Muscle of arm (tissue), 14 donors: ENCODE measurements at places on chromosomes 3 and 15. TPM values are rescaled to one million over a fixed set of nuclear protein-coding genes. Genes with fewer than 3 reads are reported as not detected.

DNA sequence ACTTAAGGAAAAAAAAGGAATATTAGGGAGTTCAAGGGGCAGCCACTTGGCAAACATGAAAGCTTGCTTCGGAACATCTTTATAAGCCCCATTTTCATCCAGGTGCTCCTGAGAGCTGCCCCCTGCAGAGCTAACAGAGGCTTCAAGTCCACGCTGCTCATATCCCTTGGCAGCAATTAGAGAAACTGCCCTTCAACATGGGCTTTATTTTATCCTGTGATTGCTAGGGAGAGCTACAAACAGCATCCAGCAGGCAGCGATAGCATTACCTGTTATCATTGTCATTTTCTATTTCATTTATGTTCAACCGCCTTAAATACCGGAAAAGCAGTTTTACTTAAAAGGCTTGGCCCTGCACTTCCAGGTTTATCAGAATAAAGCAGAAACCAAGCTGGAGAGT is 68.4 kb upstream of the MCTP2 start:
- DNase-seq, result no peak

DNA sequence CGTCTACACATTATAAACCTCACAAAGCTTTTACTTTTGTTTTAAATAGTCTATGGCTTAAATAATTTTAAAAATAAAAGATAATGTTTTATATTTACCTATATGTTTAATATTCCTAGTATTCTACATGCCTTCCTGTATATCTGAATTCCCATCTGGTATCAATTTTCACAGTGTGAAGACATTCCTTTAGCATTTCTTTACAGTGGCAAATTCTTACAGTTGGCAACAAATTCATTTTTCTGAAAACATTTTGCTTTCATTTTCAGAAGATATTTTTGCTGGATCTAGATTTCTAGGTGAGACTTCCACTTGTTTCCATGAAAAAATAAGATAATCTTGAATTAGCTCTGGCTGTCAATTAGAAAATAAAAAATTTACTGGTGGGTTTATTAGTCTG is 471.4 kb upstream of the NAALADL2 start:
- no peak for DNase-seq

GRCh38 chr3:188209034-188209433 is 55.1 kb downstream of the LPP start:
- DNase-seq, result no peak

DNA sequence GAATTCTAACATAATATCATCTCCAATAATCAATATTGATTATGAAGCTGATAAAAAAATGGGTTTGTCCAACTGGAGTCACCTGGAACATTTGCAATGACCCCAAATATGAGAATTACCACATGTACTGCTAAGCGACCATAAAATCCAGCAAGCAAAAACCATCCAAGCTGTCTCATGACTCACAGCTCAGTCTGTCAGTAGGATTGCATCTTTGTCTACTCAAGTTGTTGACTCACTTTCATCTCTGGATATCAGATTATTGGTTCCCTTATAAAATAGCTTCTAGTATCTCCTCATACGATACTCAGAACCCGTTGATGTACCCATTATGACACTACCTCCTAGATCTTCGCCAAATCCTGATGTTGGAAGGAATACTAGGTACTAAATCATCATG is 209.8 kb upstream of the ATP11B start:
- no peak for DNase-seq

The ONECUT1 gene
- polyA plus RNA-seq, result not detected

DNA sequence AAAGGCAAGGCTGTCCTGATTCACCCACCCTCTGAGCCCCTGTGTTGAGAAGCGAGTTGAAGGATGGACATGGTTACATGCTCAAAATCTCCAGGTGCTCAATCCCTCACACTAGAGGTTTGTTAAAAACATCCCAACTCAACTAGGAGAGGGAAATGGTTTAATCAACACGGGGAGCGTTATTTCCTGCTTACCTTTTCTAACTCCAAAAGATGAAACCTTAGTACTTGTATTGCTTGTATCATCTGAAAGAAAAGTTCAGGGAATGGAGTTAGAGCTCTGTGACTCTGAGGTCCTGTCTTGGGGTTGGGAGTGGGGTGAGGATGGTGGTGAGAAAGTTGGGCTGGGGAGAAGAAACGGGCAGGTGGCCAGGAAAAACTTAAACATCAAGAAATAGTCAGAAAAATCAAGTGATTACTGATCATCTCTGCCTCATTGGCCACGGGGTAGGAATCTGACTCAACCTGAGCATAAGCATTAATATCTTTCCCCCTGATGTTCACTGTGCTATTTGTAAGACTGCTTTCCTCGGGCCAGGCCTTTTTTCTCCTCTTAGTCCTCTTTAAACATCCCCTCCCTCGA is 5.9 kb downstream of the MEIS2 start:
- no peak for DNase-seq

- DNase-seq, result no peak
These were observed 241.7 kb upstream of the ICE2 start for GRCh38 chr15:60720493-60721256.

DNA sequence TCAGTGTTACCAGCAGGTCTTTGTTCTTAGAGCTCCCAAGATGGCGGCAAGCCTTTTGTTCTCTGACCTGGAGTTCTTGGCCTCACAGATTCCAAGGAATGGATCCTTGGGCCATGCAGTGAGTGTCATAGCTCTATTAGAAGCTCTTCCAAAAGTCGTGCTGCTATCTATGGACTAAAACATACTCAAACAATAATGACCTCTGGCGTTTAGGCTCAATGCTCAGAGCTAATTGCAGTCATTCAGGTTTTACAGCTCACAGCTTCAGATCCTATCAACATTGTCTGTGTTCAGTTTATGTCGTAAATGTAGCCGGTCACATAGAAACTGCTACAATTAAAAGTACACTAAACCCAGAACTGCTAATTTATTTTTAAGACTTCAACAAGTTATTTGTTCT is 22.2 kb downstream of the CCRL2 start:
- no peak for DNase-seq

The DUOXA2 gene
- not detected for polyA plus RNA-seq

The ADGRG7 gene
- polyA plus RNA-seq, result not detected

DNA sequence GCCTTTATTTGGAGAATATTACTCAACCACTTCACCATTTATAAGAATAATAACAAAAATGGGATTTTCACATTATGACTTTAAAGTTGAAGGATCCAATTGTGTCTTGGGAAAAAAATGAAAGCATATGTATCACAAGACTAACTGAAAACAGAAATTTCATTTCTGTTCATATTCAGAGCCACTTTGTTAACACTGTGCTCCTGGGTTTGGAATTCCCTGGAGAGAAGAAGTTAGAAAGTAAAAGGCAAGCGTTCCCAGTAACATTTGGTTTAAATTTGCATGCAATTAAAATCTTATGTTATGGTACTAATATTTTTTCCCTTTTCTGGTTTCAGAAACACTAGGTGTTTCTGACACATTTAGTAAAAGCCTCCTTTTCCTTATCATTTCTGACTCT is 230.8 kb downstream of the RBMS3 start:
- no peak for DNase-seq

The CAND2 gene
- 43.7 TPM for polyA plus RNA-seq

DNA sequence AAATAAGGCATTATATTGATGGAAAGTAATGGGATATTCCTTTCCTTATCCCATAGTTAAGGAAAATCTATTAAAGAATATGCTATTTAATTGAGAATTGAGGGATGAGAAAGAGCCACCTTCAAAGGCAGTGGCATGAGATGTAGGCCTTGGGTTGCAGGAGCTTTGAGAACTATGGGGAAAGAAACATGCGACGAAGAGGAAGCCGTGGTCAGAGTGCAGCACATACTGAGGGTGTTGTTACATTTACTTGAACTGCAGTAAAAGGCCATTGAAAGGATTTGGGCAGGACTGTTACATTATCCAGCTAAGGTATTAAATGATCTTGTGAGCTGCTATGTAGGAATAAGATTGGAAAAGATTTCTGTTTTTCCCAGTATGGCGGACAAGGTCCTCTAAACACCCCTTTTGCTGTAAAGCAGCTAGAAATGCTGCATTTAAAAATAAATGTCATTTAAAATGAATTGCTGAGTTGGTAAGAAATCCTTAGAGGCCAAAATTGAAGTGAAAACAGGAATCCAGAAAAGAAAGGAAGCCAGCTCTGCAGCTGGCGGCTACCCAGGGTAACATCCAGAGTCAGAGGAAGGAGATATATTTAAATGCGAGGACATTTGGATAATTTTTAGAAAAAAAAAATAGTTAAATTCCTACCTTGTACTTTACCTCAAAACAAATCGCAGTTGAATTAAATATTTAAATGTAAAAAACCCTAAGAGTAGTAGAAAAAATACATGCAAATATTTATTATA is 61.7 kb downstream of the IL1RAP start:
- peak; percentile 33 for DNase-seq

DNA sequence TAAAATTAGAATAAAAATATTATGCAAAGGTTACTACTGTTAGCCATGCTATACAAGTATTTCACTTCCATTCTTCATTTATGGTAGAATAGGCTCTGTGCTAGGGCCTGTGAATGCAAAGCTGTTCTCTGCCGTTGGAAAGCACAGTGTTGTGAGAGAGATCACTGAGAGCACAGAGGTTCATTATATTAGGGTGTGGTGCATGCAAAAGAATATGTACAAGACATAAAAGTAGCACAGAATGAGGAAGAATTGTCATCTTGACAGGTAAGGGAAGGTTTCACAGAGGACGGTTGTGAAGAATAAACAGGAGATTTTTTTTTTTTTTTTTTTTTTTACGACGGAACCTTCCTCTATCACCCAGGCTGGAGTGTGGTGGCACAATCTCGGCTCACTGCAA is 25.2 kb upstream of the FNDC3B start:
- no peak for DNase-seq

DNA sequence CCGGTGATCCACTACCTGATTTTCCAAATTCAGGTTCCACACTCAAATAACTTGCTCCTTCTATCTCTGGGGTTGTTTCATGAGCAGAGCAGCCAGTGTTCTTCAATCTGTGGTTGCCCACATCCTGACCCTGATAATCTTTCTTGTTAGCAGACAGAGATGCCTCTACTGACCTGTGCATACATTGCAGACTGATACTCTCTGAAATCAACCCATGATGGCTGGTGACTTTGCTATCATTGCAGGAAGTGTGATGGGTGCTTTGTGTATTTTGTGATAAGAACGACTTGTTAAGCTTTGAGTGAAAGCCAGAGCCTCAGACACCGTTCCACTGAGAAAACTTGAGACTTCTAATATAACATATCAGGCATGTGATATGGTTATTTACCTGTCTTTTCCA is 39.9 kb downstream of the GATM start:
- DNase-seq, result no peak

DNA sequence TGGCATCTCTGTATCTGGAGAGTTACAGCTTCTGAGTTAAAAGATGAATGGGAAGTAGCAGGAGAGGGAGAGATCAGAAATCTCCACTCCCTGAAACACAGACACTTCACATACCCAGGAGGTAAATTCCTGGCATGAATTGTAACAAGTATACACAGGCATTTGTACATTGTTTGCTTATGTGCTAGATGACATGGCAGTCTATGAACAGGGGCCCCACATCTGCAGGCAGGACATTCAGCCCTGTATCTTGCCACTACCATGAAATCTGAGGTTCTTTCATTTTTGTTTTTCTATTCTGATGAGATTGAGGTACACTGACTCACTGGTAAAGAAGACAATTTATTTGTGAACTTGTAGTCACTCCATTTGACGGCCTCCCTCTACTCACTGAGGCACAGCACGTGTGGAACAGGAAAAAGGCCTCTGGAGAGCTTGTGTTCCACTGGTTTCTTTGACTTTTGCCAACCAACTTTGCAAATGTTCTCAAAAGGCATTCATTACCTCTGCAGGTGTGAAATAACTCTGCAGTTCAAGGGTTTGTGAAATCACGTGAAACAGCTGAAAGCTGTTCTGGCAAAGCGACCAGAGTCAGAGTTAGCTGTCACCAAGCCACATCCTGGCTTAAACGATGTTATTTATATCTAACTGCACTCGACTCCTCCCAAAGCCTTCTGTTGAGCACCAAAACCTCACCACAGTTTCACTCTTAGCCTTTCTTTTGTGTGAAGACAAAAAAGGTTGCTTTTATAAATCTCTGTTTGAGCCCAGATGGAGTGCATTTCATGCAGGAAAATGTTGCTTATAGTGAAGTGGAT is 401.3 kb upstream of the CFAP20DC start:
- peak; percentile 5 for DNase-seq

DNA sequence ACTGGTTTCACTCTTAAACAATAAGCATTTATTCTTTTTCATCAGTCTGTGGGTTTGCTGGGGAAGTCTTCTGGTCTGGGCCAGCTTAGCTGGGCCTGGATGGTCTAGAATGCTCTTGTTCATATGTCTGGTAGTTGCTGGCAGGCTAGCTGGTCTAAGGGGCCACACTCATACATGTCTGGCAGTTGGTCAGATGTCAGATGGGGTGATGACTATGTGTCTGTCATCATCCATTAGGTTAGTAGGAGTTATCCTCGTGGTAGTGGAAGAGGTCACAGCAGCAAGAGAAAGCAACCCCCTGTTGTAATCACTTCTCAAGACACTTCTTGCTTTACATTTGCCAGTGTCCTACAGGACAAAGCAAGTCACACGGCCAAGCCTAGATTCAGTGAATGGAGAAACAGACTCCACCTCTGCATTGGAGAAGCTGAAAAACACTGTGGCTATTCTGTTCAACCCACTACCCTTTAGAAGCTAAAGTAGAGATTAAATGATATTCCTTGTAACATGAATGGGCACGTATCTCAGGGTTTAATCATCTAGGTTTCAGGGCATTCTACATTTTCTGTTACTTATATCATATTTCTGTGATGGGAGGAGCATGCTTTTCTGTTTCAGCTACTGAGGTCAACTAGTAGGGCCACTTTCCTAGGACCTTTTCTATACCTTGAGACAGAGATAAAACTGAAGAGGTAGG is 5.5 kb upstream of the ARID3B start:
- no peak for DNase-seq

The TRPM1 gene
- 1.1 TPM for polyA plus RNA-seq

The PARP6 gene
- polyA plus RNA-seq, result 85.3 TPM

GRCh38 chr3:150124142-150124541 is 153.4 kb upstream of the PFN2 start:
- no peak for DNase-seq

The A4GNT gene
- polyA plus RNA-seq, result 0.13 TPM

DNA sequence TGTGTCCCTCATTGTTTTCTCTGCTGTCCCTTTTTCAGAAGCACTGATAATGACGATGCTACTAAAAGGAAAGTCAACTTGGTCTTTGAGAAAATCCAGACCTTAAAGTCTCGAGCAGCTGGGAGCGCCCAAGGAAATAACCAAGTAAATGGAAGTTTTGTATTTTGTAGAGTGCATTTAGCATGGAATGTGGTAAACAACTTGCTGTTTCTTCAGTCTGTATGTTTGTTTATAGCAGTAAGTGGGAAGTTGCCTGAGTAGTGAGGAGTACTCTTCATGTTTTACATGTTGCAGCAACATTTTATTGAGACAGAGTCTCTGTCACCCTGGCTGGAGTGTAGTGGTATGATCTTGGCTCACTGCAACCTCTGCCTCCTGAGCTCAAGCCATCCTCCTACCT is 66.0 kb downstream of the CGNL1 start:
- DNase-seq, result no peak

DNA sequence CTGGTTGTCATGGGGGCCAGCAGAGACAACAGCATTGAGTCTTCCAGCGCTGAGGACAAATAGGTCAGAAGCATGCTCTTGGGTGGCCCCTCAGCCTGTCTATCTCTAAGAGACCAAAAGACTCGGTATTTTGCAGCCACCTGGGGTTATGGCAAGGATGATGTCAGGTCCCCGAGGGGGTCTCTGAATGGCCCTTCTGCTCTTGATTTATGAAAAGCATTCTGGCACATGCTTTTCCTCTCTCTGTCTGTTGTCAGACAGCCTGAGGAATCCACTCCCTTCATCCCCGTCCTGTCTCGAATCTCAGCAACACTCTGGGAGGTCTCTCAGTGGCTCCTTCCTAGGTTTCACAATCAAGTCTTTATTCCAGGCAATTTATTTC is 156.6 kb upstream of the RGMA start:
- no peak for DNase-seq
